ENCODE measurements at places on chromosomes 2 and 18.

DNA sequence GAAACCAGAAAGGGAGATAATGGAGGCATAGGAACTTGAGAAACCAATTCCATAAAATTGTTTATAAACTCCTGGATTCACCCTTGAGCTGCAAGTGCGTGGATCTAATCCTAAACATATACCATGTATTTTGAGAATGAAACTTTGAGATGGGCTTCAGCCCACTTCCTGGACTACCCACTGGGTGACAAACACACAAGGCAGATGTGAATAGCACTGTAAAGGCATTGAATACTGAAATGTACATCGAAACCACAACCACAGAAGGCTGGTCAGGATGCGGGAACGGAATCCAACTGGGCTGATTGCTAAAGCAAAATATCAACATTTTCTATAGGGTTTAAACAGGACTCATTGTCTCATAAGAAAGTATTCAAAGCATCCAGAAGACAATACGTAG, 228.5 kb upstream of the ZEB2 start:
- no peak for DNase-seq

DNA sequence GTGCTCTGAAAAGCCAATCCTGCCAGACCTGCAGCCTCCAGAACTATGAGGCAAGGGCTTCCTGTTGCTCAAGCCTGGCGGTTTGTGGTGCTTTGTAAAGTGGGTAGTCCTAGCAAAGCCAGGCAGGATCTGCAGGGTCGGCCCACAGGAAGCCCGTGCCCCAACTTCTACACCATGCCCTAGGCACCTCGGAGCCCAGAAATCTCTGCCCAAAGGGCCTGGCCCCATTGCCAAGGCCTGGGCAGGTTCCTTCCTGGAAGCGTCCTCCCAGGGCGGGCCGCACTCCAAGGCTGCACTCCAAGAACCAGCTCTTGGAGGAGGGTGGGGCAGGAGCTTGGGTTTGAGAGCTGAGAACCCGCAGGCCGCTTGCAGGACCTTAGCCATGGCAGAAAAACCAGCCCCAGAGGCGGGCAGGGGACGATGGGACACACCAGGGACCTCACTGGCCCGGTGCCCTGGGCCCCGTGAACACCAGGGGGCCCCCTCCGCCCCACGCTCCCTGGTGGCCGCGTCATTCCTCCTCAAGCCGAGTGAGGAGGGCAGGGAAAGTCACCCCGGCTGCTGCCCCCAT, 37.2 kb upstream of the ID2 start:
- peak; percentile 40 for DNase-seq

GRCh38 chr2:206062724-206063123, 23.2 kb downstream of the INO80D start:
- DNase-seq: no peak

GRCh38 chr2:7661502-7661901, 744.3 kb downstream of the RNF144A start:
- no peak for DNase-seq

DNA sequence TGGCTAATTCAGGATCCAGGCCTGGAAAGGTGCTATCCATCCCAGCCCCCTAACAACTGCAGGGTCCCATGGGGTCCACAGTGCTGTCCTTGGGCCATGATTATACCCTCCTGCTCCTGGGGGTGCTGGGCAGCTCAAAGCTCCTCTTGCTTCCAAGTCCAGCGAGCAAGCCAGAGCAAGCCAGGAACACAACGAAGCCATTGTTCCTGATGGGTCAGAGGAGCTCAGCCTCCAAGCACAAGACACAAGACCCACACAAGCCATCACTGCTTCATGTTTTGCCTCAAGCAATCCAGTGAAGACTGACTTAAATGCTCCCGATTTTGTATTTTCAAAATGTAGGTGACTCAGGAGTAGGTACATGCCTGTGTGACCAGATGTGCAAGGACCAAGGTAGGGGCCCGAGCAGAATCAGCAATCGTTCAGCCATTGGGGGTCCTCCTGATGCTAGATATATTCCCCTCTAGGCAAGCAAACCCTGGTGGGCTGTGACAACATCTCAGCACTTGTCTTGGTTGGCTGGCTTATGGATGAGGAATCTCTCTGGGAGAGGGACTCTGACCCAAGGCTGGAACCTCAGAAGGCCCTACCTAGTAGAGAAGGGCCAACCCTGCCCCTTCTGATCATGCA, 90.8 kb downstream of the EPAS1 start:
- no peak for DNase-seq

GRCh38 chr2:2706306-2706705, 375.2 kb upstream of the MYT1L start:
- no peak for DNase-seq

GRCh38 chr2:28586867-28587266, 91.0 kb downstream of the PLB1 start:
- DNase-seq: no peak

DNA sequence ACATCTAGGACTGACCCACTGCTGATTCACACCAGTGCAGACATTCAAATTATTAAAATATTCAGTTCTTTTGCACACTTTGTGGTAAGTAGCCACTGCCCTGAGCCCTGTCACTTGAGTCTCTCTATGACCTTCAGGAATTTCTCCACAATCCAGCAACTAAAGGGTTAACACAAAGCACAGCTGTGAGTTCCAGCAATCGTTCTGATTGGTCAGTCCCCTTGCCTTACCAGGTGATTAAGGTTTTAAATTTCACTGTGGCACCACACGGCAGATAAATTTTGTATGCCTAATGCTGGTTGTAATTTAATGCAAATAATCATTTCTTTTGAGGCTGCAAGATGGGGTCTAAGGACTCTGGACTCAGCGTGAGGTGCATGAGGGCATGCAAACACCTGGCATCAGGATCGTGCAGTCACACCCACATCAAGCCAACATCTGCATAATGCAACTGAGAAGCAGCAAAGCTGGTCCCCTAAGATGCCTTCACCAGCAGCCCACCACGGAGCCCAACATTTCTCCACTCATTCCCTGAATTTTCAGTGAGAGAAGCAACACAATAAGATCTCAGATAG, 36.6 kb downstream of the SLC14A1 start:
- DNase-seq: no peak

DNA sequence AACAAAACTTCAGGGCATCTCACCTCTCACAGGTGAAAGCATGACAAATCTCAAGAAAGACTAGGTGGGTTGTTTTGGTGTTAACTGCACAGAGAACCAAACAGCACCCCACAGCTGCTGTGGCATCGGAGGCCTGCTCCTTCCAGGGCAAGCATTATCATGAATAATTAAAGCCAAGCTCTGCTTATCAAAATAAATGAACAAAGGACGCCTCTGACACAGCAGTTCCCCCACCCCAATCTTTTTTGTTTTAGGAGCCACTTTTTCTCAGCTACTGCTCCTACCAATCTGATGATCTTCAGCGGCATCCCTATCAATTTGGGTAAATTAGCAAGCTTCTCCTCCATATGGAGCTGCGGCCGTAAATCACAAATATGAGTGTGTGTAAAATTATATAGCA, 58.6 kb downstream of the KLF7 start:
- DNase-seq: no peak

DNA sequence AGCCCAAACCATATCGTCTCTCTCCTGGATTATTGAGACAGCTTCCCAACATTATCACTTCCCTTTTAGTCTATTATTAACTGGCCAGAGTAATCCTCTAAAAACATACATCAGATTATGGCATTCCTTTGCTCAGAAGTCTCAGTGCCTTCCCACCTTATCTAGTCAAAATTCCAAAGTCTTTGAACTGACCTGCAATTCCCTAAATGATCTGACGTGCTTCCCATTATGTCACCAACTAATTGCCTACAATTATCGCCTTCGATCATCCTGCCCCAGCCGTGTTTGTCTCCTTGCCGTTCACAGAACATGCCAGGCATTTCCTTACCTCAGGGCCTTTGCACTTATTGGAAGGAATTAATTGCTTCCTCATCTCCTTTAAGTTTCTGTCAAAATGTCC, 332.4 kb downstream of the IRS1 start:
- DNase-seq: no peak

DNA sequence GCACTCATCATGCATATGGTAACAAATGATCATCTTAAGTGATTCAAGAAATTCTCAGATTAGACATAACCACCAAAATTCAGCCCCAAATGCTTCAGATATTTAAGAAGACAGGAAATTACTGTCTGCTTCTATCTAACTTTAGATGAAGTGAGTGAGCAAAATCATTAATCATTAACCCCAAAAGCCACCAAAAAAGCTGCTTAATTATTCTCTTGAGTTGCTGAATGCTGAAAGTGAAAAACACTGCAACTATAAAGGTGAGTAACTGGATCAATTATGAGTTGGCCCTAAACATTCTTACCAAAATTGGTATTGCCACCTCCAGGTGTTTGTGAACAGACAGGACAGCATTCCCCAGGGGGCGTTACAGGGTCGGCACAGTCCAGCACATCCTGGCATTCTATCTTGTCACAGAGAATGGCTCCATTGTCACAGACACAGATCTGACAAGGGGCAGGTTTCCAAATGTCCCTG, 69.6 kb downstream of the COL5A2 start:
- no peak for DNase-seq

Data from femur (tissue), 1 donor.